ENCODE measurements at places on chromosomes 16 and 17. TPM values are rescaled to one million over a fixed set of nuclear protein-coding genes. Genes with fewer than 3 reads are reported as not detected.

Gene SYT17
- under 0.01 TPM for total RNA-seq

Gene WNT9B
- under 0.01 TPM for total RNA-seq

GRCh38 chr16:17347624-17348023, 123.1 kb downstream of the XYLT1 start:
- DNase-seq, result no peak

DNA sequence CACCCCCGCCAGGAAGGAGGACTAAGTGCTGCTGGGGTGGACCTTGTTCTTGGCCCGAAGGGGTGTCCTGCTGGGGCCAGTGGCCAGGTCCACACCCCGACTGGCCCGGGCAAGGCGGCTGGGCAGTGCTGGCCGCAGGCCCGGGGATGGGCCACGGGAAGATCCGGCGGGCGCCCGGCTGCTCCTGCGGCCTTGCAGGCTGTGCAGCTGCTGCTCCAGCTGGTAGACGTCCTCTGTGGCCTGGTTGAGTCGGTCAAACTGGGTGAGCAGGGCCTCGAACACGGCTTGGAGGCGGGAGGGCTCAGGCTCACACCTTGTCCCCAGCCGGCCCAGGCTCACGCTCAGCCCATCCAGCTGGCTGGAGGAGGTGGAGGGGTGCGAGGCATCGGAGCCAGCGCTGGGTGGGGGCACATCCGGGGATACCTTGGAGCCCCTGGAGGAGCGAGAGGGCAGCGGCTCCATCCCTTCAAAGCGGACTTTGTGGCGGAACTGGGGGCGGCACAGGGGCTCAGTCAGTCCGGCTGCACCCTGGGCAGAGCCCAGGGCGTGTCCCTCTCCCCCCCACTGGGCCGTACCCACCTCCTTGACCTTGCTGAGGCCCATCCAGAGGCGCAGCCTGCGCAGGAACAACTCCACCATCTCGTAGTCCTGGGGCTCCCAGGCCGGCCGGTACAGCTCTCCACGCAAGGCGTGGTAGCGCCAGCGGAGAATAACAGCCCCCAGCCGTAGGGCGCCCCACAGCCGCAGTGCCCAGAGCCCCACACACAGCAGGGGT, 42.1 kb downstream of the TSC2 start:
- DNase-seq, result no peak

DNA sequence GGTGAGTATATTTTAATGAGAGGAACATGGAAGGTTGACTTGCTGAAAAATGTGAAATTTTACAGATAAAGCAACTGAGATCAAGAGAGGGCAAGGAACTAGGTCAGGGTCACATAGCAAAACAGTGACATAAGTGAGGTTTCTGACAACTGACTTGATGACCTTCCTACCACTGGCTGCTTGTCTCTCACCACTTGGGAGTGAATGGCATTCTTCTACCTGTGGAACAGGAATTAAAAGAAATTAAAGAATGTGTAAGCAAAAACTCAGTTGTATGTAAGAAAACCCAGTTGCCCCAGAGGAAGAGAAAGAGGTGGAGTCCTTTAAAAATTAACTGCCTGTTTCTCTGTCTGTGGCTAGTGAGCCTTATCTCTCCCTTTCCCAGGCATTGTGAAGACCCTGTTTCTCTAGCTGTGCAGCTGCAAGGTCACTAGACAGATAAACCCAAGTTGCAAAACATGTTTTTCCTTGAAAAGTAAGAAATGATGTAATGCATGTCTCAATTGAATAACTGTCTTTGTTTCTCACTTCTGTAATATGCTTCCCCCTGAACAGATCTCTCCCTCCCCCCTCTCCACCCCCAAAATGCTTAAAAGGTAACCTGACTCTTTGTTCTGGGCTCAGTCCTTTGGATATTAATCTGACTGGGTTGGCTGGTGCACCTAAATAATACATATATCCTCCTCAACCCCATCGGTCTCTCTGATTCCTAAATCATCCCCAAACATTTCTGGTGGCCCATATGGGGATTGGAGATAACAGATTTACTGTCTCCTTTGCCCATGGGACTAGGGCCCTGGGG, 23.4 kb downstream of the ACSM1 start:
- DNase-seq, result no peak

DNA sequence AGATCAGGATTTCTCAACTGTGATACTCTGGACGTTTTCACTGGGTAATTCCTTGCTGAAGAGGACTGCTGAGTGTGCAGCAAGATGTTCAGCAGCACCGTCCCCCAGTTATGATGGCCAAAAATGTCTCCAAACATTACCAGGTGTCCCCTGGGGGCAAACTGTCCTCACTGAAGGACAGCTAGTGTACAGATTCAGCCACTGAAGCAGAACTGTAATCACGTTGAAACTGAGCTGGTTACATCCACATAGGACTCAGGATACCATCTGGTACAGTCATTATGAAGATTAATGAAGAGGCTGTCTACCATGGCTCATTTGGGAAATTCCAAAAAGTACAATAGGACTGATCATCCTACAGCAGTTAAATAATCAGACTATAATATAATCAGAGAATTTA, 43.3 kb upstream of the GINS3 start:
- no peak for DNase-seq

DNA sequence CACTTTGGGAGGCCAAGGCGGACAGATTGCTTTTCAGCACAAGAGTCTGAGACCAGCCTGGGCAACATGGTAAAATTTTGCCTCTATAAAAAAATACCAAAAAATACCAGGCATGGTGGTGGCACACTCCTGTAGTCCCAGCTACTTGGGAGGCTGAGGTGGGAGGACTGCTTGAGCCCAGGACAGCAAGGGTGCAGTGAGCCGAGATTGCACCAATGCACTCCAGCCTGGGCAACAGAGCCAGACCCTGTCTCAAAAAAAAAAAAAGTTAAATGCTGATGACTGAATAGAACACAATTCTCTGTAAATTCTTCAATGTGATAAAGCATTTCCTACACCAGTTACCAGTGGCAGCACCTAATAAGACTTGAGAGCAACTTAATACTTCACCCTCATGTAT, 65.7 kb downstream of the KANSL1 start:
- no peak for DNase-seq
